IPS DF 6.9 (cell line): ENCODE measurements at places on chromosomes 7 and 10.

DNA sequence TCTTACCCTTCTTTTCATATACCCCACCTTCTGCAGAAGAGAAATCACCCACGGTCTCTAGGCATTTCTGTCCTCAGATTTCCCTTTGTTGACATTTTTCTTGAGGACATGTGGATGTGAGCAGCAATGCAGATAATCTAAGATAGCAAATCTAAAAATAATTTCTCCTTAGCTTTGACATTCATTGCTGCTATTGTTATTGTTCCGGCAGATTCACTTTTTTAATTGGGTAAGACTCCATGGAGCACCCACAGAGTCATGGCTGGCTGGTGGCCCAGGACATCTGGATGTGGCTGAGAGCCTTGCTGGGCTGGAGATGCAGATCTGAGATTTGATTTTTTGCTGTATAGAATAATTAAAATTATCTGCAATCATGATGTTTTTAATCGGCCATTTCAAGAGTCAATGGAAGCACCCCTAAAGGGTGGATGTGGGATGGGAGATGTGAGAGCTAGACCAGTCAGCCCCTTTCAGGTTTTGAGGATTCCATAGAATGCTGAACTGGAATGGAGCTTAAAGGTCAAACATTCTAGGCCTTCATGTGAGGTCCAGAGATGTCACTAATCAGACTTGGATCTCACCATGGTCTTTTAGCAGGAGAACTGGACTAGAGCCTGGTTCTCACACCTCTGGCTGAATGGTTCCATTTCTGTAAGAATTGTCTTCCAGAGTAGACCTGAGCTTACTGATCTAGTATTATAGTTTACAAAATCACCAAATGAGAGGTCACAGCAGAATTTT lies 37.5 kb downstream of the TAS2R41 start:
- H3K36me3 ChIP-seq = peaks cover 4% of the 10 kb centered on the region; the same call in 1 of the 2 replicates
- H3K4me3 ChIP-seq = no peak overlapping the region
- DNase-seq = no peak
- H3K27me3 ChIP-seq = no peaks in the 10 kb centered on the region
- H3K27ac ChIP-seq = no peak overlapping the region
- H3K4me1 ChIP-seq = peaks cover 8% of the 10 kb centered on the region

GRCh38 chr7:7671361-7671760 lies 30.8 kb downstream of the UMAD1 start:
- no peaks in the 10 kb centered on the region for H3K36me3 ChIP-seq
- H3K27me3 ChIP-seq = no peaks in the 10 kb centered on the region
- H3K4me1 ChIP-seq = no peaks in the 10 kb centered on the region
- H3K4me3 ChIP-seq = no peak overlapping the region

- H3K4me3 ChIP-seq = no peak overlapping the region
- H3K4me1 ChIP-seq = no peaks in the 10 kb centered on the region
- no peaks in the 10 kb centered on the region for H3K27me3 ChIP-seq
- H3K36me3 ChIP-seq = no peaks in the 10 kb centered on the region; the same call in 1 of the 2 replicates
Measured at GRCh38 chr7:11082121-11082520, 108.4 kb downstream of the PHF14 start.

GRCh38 chr7:30709549-30709948 lies 27.3 kb upstream of the CRHR2 start:
- no peak overlapping the region for H3K27ac ChIP-seq
- 0 out of 2 replicates have a peak, but pooled peaks cover 2% of the 10 kb centered on the region for H3K36me3 ChIP-seq
- H3K4me3 ChIP-seq = no peak overlapping the region
- no peaks in the 10 kb centered on the region for H3K27me3 ChIP-seq
- H3K4me1 ChIP-seq = peaks cover 1% of the 10 kb centered on the region; the same call in 1 of the 2 replicates

- H3K4me3 ChIP-seq = no peak overlapping the region
- no peak overlapping the region for H3K27ac ChIP-seq
- H3K4me1 ChIP-seq = no peaks in the 10 kb centered on the region; the same call in 1 of the 2 replicates
Measured at GRCh38 chr7:96657347-96658021, 52.2 kb downstream of the SEM1 start.

GRCh38 chr7:113460067-113460466 lies 341.7 kb upstream of the SMIM30 start:
- no peak overlapping the region for H3K4me3 ChIP-seq
- no peak for DNase-seq
- H3K27me3 ChIP-seq = no peaks in the 10 kb centered on the region
- H3K4me1 ChIP-seq = no peaks in the 10 kb centered on the region
- H3K27ac ChIP-seq = no peak overlapping the region

- H3K27me3 ChIP-seq = no peaks in the 10 kb centered on the region
- no peak overlapping the region for H3K4me3 ChIP-seq
- H3K4me1 ChIP-seq = no peaks in the 10 kb centered on the region; the same call in 1 of the 2 replicates
- no peak for DNase-seq
Measured at GRCh38 chr10:132925071-132925561, 17.3 kb downstream of the CFAP46 start.

DNA sequence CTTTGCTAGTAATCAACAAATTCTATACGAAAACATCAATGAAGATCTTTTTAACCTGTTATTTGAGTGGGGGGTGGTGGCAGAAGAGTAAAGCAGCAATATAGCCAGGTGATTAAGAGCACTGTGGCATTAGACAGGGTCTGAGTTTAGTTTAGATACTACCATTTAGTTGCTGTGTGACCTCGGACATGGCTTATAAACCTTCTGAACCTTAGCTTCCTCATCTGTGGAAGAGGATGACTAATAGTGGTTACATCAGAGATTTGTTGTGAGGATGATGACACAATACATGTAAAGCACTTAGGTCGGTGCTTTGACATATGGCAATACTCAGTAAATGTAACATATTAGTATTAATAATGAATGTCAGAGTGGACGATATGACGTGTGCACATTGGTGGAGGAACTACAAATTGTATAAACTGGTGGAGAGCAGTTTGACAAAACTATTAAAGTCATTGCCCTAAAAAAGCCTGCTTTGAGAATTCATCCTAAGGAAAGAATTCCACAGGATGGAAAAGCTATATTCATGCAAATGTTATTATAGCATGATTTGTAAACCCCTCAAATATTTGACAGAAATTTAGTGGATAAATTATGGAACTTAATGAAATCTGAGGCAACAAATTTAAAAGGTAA lies 24.3 kb downstream of the SPAG6 start:
- H3K27me3 ChIP-seq = no peaks in the 10 kb centered on the region
- H3K4me1 ChIP-seq = no peaks in the 10 kb centered on the region
- H3K36me3 ChIP-seq = no peaks in the 10 kb centered on the region
- no peak overlapping the region for H3K4me3 ChIP-seq
- DNase-seq = no peak
- H3K27ac ChIP-seq = no peak overlapping the region

- H3K4me1 ChIP-seq = no peaks in the 10 kb centered on the region
- H3K4me3 ChIP-seq = no peak overlapping the region
- no peaks in the 10 kb centered on the region for H3K27me3 ChIP-seq
- no peaks in the 10 kb centered on the region; the same call in 1 of the 2 replicates for H3K36me3 ChIP-seq
- H3K27ac ChIP-seq = no peak overlapping the region
Measured at GRCh38 chr7:158022601-158023000, 565.0 kb downstream of the PTPRN2 start.

GRCh38 chr10:120387326-120387725 lies 69.7 kb upstream of the PLPP4 start:
- H3K4me3 ChIP-seq = no peak overlapping the region
- DNase-seq = no peak
- H3K27ac ChIP-seq = no peak overlapping the region
- no peaks in the 10 kb centered on the region for H3K36me3 ChIP-seq
- no peaks in the 10 kb centered on the region for H3K27me3 ChIP-seq

GRCh38 chr10:78778444-78779338 lies 290.1 kb upstream of the ZMIZ1 start:
- no peak overlapping the region for H3K27ac ChIP-seq
- no peaks in the 10 kb centered on the region for H3K36me3 ChIP-seq
- H3K27me3 ChIP-seq = no peaks in the 10 kb centered on the region
- no peak for DNase-seq
- no peaks in the 10 kb centered on the region for H3K4me1 ChIP-seq

DNA sequence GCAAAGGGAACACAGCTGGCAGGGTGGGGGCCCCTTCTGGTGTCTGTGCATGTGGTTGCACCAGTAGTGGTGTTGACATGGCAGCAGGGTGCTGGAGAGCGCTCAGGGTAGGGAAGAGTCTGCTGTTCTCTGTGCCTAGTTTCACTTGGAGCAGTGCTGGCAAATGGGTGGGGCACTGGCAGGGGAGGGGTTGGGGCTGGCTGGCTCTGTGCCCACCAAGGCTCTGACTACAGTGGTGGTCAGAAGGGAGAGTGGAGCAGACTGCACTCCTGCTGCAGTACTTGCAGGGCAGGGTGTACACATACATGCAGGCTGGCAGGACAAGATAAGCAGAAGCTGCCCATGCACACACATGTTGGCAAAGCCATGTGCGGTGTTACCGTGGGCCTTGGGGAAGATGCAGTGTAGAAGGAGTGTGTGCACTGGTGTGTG lies 18.2 kb downstream of the FAM25A start:
- H3K4me1 ChIP-seq = no peaks in the 10 kb centered on the region; the same call in 1 of the 2 replicates
- no peak overlapping the region for H3K4me3 ChIP-seq
- no peak overlapping the region for H3K27ac ChIP-seq
- no peak for DNase-seq
- H3K36me3 ChIP-seq = no peaks in the 10 kb centered on the region
- H3K27me3 ChIP-seq = no peaks in the 10 kb centered on the region

DNA sequence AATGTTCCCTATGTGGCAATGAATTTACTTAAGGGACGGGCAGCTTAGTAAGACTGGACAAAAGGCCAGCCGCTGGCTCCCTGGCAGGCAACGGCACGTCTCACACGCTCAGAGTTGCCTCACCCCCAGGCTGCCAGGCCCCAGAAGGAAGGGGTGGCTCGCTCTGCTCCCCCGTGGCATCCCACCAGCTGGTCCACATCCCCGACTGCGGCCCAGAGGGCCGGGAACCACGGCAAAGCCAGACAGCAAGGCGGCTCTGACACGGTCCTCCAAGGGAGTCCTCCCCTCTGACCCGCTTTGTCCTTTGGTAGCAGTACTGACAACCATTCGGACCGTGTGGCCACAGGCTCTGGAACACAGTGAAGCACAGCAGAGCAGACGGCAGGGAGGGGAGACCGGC lies 34.1 kb downstream of the NUDT1 start:
- H3K36me3 ChIP-seq = no peaks in the 10 kb centered on the region
- DNase-seq = no peak
- H3K4me1 ChIP-seq = no peaks in the 10 kb centered on the region
- no peak overlapping the region for H3K27ac ChIP-seq
- H3K27me3 ChIP-seq = no peaks in the 10 kb centered on the region

DNA sequence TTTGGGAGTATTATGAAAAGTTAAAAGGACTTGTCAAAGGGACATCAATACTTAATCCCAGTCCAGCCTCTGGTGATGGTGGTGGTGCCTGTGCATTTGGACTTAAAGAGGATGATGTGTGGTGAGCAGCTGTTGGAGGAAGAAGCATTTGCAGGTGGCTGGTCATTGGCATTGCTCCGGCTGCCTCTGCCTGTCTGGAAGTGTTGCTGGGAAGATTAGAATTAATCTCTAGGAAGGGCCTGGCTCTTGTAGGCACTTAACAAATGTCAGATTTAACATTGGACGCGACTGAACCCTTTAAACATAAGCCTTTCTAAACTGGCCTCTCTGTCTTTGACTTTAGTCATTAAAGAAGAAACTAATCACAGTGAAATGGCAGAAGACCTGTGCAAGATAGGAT lies 58.8 kb downstream of the FIGNL1 start:
- no peak overlapping the region for H3K4me3 ChIP-seq
- H3K27me3 ChIP-seq = no peaks in the 10 kb centered on the region
- H3K36me3 ChIP-seq = no peaks in the 10 kb centered on the region

DNA sequence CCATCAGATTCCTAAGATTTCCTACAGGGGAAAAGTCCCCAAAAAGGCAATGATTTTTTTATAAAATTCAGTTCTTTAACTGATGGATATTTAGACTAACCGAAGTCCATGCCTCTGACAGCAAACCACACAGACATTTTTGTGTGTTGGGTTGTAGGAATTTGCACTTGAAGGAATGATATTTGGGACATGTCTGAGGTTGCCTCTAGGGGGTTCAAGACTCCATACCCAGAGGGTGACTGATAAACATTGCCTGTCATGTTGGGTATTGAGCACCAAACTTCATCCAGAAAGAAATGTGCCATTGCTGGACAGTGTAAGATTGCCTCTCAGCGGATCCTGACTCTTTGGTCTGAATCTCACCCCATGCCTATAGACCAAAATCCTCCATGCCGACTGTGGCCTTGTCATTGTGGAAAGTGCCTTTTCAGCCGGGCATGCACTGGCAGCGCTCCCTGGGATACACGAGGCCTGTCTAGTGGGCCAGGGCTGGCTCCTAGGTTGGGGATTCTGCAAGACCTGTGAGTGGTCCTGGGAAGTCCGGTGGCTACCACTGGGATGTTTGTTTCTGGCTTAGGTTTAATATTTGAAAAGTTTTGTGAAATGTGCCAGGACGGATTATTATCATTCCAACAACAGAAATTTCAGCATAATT lies 252.9 kb downstream of the WDR37 start:
- peak overlapping the region; percentile 81 for H3K27ac ChIP-seq
- H3K4me3 ChIP-seq = no peak overlapping the region

- H3K27me3 ChIP-seq = no peaks in the 10 kb centered on the region
- H3K27ac ChIP-seq = no peak overlapping the region
- H3K36me3 ChIP-seq = no peaks in the 10 kb centered on the region
- no peak overlapping the region for H3K4me3 ChIP-seq
- no peaks in the 10 kb centered on the region for H3K4me1 ChIP-seq
Measured at GRCh38 chr10:92265687-92266258, 25.1 kb downstream of the CPEB3 start.

- H3K4me3 ChIP-seq = no peak overlapping the region
- H3K27me3 ChIP-seq = no peaks in the 10 kb centered on the region
- DNase-seq = no peak
- peaks cover 9% of the 10 kb centered on the region for H3K36me3 ChIP-seq
Measured at GRCh38 chr7:2732959-2733584, 45.1 kb downstream of the AMZ1 start.

DNA sequence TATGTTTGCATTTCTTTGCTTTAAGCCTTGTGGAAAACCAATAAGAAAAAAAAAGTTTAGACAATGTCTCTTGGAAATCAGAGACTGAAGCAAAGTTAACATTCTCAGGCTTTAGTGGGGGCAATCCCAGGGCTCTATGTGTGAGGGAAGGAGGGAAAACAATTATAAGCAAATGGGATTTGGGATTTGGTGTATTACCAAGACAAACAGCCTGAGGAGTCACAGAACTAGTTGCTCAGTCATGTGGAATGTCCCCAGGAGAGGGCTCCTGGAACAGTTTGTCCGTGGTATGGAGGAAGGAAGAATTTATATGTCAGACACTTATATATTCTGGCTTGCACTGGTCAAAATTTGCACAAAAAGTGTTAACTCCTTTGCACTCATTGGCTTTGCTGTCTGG lies 562.9 kb upstream of the TPK1 start:
- H3K4me3 ChIP-seq = no peak overlapping the region
- H3K27ac ChIP-seq = no peak overlapping the region
- H3K27me3 ChIP-seq = no peaks in the 10 kb centered on the region
- DNase-seq = no peak
- H3K36me3 ChIP-seq = no peaks in the 10 kb centered on the region

- no peak overlapping the region for H3K4me3 ChIP-seq
- no peaks in the 10 kb centered on the region for H3K27me3 ChIP-seq
- H3K27ac ChIP-seq = no peak overlapping the region
- H3K36me3 ChIP-seq = no peaks in the 10 kb centered on the region; the same call in 1 of the 2 replicates
- peaks cover 2% of the 10 kb centered on the region; the same call in 1 of the 2 replicates for H3K4me1 ChIP-seq
- DNase-seq = no peak
Measured at GRCh38 chr10:110083884-110084283, 76.1 kb downstream of the ADD3 start.
